ENCODE measurements at places on chromosomes 1 and 21.

- no peak for DNase-seq
Measured at GRCh38 chr21:41338455-41338854, 21.9 kb downstream of the FAM3B start.

- DNase-seq = no peak
Measured at GRCh38 chr1:125119024-125119441, 3934.3 kb downstream of the SRGAP2C start.

DNA sequence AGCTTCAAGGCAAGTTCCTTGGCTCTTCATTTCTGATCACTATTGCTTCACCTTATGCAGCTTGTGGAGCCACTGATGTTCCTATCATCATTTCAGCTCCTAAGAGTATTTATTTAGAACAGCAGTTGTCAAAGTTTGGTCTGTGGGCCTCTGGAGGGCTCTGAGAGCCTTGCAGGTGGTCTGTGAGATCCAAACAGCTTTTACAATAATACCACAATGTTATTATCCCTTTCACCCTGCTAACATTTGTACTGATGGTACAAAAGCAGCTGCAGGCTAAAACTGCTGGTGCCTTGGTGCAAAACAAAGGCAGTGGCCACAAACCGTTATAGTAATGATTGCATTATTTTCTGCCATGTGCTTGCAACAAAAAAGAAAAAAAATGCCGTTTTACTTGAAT, 33.8 kb downstream of the PATJ start:
- no peak for DNase-seq

DNA sequence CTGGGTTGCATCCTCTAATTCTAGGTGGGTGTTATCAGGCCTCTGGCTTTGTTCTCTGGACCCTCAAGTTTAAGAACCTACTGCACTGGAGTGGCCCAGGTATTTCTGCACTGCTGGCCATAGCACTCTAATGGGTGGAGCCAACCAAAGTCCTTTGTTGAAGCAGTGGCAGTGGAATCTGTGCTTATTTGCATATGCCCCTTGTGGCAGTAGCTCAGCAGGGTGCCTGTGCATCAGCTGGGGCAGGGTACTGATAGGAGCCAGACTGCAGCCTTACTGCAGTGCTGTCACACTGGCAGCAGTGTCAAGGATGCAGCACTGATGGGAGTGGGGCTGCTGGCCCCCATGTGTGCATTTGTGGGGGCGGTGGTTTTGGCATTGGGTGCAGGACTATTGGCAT, 660.6 kb downstream of the LRRIQ3 start:
- no peak for DNase-seq

GRCh38 chr1:24874611-24875234, 55.4 kb downstream of the RUNX3 start:
- DNase-seq = no peak

- DNase-seq = no peak
Measured at GRCh38 chr1:220726634-220727033, 21.5 kb upstream of the MTARC2 start.

DNA sequence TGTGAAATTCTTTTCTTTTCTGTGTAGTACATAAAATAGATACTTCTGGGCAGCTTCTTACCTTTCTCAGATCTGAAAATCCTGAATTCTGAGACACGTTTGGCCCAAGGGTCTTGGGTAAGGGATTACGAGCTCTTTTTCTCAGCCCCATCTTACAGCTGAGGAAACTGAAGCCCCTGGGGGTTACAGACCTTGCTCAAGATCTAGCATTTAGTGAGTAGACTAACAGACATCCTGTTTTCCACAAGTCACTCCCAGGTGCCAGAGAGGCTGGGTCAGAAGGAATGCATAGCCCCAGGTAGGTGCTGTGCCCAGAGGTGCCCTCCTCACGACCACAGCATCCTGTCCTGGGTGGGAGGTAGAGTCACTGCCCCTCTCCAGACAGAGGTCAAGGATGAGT, 13.2 kb upstream of the CREG1 start:
- no peak for DNase-seq

DNA sequence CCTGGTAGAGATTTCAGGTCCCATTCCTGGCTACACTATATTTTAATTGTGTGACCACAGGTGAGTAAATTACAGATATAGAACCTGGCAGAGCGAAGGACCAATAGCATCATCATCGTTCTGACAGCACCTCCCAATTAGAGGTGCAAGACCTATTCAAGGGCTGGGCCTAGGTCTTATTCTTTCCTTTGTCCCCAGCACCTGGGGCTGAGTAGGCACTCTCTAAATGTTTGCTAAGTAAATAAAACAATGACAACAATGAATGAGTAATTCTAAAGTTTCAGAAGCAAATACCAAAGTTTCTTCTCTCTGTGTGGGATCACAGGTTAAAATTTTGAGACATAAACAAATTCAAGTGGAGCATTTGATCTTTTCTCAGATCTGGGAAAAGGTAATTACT, 32.7 kb downstream of the BEND5 start:
- DNase-seq = no peak

GRCh38 chr1:100699744-100700143, 19.8 kb upstream of the VCAM1 start:
- no peak for DNase-seq

DNA sequence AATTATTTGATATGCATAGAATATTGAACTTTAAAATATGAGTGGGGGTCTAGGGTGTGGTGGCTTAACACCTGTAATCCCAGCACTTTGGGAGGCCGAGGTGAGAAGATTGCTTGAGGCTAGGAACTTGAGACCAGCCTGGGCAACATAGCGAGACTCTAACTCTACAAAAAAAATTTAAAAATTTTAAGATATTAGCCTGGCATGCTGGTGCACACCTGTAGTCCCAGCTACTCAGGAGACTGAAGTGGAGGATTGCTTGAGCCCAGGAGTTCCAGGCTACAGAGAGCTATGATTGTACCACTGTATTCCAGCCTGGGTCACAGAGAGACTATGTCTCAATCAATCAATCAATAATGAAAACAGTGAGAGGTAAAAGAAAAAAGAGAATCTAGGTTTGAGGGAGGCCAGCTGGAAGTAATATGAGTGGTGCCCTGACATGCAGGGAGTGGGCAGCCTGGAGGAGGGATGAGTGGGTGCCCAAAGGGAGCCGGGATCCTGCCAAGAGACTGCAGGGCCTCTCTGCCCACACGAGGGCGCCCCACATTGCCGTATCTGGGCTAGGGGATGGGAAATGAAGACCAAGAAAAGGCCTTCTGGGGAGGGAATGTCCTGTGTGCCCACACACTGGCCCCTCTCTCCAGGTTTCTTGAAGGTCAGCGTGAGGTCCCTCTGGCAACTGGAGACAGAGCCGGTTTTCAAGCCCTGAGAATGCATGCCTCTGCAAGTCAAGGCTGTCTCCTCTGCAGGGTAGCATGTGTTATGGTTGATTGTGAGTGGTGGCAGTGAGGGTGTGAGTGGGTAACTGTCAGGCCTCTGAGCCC, 93.9 kb upstream of the PPM1J start:
- peak; percentile 31 for DNase-seq

GRCh38 chr1:101605878-101606277, 369.1 kb downstream of the S1PR1 start:
- DNase-seq = no peak

DNA sequence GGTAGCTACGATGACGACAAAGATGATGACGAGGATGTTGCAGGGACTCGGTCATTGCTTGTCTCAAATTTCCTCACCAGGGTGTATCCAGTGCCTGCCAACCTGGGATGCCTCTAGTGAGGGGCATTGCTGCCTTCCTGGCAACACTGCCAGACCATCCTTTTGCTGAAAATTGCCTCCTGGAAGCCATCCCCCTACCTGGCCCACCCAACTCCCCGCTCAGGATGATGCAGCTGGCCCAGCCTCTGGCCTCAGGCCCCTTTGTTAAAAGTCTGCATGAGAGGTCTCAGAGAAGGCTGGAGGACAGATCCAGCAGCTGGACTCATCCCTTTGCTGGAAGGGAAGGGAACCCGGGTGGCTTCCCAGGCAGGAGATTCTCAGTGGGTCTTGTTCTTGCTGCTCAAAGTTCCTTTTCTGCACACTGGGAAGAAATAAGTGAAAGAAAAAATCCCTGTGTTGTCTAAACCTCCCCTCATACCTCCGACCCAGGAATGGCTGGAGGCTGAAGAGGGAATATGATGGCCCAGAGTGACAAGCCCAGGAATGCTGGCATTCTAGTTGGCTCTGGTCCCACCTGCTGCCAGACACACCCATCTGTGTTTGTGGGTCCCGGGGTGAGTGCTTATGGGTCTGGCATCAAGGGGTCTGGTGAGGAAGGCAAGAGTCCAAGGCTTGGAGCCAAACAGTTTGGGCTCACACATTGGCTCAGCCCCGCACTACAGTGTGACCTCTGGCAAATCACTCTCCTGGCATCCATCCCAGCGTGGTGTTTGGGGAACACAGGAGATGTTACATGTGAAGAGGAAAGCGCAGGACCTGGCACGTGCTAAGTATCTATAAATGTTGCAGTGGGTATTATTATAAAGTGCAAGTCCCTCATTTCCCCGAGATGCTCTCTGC, 6.7 kb upstream of the FNDC5 start:
- no peak for DNase-seq

GRCh38 chr1:92299477-92300150, 755 bp downstream of the RPAP2 start:
- DNase-seq = no peak

DNA sequence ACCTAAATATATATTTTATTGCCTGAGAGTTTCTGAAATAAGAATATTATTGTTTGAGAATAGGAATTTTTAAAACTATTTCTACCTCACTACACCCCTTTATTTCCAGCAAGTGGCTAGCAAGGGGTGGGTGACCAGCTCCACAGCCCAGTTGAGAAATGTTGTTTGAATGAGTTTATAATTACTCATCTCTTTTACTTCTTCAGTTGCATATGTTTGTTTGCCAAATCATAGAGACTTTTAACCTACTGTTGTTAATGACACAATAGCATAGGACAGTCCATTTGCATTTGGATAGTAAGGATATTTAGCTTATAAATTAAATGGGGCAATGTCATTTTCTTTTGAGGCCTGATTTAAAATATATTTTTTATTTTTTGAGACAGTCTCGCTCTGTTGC, 127.8 kb downstream of the NRDC start:
- DNase-seq = no peak

DNA sequence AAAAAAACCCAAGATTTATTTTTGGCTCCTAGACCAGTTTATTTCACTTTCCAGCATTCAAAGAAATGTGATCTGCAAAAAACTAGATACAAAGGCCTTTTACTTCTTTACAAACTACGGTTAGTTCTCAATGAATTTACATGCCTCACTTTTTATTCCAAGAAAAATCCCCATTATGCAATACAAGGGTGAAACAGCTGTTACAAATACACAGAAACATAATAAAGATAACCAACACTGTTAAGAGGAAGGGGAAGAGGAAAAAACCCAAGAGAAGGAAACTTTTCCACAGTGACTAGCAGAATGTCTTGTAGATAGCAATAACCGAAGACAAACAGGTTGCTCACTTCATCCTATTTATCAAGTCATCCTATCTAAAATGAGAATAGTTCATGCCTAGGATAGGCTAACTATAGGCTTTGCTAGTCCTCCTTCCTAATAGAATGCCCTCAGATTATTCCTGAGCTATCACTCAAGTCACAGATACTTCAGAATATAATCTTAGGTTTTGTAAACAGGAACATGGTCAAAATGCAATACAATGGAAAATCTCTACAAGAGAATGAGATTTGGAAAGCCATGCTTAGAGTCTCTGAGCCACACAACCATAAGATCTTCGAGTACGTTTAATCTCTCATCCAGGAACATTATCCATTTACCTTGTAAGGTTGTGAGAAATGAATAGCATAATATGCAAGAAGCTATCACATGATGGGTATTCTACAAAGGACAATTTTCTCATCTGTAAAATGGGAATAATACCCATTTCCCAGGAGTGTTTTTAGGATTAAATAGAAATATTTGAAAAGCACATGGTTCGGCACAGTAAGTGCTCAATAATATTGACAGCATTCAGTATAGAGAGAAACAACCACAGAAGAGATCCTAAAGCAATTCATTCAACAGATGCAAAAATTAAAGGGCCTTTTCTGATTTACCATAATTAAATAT, 5.4 kb downstream of the PNRC2 start:
- no peak for DNase-seq

DNA sequence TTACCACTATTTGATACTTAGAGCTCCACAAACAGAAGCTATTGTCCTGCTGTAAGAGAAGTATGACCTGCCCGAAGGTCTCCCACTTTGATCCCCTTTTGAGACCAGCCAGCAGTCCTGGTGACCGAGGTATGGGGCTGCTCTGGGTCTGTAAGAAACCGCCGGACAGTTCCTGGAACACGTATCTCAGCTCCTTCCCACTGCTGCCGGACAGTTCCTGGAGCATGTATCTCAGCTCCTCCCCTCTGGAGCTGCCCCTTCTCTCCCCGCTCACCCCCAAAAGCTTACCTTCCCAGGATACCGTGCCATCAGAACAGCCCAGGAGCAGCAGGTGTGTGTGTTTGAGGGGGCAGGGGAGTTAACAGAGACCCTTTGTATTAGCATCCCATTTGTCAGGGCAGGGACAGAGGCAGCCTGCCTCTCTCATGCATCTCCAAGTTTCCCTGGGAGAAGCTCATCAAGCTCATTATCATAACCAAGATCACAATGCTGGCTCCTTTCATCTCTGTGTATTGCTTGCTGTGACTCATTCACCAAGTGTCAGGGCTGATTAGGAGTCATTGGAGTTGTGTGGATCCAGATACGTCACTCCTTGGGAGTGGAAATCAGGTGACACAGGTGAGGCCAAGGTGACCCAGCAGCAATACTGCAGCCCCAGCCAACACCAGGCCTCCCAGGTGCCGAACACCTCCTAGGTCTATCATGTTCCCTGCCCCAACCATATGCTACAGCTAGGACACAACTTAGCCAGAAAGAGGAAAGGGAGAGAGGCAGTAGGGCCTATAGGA, 25.3 kb downstream of the OPTC start:
- DNase-seq = no peak

DNA sequence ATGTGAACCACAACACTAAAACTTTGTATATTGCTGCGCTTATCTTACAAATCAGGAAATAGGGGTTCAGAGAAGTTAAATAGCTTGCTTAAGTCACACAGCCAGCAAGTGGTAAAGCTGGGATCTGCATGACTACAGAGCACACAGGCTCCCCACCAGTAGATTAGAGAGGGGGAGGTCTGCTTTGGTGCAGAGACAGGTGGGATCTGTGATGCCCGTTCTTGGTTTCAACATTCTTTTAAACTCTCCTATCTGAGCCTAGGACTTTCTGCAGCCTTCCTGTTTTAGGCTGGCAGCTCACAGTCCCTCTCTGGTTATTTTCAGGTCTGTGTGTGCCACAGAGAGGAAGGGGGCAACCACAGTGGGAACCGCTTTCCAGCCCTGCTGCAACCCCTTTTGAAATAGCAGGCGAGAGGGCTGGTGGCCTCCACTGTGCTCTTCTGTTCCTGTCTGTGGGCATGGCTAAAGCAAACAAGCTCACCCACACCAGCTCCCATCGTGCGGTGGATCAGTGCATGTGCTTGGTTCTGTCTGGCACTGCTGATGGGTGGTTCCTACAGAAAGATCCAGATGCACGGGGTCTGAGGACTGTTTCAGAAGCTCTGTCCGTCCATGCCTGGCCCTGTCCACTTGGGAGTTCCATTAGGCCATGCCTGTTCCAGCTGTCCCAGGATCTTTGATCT, 1.7 kb upstream of the IL6R start:
- DNase-seq = no peak

DNA sequence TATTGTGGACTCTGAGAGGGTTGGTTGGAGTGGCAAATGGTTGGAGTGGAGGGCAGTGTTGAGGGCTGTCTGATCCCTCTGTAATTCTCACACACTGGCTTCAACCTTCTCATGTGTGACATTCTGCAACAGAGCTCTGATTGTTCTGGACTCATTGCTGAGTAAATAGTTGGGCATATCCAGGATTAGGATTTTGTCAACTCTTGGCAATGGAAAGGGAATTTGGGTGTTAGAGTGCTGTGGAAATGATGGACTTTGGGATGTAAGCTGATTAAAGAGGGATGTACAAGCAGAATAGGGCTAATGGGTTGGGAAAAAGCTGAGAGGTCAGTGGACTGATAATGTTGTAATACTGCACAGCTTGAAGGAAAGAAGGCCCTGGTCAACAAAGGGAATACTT, 16.5 kb downstream of the TLCD4 start:
- no peak for DNase-seq
